ENCODE measurements at places on chromosomes 5 and 9.
A peak's percentile ranks its signal among the peaks of the same experiment; 100 is the strongest.

DNA sequence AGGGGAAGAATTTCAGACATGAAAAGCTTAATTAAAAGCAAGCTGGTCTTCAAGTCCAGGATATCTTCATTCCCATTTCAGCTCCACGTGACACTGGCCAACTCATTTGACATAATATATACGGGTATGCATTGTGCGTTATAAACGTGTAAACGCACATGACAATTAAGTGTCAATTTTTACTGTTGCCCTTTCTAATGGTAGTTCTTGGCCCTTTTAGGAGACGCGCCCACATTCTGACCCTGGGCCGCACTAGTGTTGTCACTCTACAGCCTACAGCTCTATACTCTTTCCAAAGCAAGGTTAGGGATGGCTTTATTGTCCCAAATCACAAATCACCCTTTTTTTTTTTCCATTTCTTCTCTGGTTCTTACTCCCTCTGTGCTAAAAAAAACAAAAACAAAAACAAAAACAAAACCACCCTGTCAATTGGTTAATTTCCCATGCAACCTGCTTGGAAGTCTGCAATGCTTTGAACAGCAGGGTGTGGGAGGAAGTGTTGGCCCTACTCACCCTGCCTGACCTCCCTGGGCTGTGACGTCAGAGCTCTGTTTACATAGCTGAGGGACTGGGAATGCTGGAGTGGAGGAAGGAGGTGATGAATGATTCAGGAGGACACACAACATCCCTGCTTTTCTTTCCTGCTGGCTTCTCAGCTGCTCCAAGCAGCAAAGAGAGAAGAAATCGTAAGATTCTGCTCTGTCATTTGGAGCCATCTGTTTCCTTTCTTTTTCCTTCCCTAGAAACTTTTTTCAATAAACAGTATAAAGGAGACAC is 19.3 kb downstream of the RFK start:
- DNase-seq: no peak

GRCh38 chr5:178577376-178577839 is 12.8 kb downstream of the COL23A1 start:
- DNase-seq: no peak

DNA sequence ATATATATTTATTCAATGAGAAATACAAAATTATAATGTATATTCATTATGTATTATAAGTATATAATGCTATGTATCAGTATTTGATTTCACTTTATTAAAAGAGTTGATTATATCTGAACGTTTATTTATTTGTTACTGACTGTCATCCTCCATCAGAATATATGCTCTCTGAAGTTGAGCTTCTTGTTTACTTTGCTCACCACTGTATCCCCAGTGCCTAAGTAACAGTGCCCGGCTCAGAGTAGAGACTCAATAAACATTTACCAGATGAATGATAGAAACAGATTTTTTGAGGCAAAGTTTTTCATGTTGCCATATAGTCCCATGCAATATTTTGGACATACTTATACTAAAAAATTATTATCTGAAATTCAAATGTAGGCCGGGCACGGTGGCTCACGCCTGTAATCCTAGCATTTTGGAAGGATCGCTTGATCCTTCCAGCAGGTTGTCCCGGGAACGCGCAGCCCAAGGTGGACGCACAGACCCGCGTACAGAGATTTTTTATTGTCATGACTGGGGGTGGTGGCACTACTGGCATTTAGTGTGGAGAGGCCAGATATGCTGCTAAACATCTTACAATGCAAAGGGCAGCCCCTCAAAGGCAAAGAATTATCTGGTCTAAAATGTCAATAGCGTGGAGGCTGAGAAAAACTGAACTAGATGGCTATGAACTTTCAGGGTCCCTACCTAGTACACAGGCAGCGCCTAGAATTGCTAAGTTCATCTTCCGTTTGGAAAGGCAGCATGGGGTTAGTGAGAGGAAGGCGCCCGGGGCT is 761 bp upstream of the DNAJC25 start:
- DNase-seq: no peak

DNA sequence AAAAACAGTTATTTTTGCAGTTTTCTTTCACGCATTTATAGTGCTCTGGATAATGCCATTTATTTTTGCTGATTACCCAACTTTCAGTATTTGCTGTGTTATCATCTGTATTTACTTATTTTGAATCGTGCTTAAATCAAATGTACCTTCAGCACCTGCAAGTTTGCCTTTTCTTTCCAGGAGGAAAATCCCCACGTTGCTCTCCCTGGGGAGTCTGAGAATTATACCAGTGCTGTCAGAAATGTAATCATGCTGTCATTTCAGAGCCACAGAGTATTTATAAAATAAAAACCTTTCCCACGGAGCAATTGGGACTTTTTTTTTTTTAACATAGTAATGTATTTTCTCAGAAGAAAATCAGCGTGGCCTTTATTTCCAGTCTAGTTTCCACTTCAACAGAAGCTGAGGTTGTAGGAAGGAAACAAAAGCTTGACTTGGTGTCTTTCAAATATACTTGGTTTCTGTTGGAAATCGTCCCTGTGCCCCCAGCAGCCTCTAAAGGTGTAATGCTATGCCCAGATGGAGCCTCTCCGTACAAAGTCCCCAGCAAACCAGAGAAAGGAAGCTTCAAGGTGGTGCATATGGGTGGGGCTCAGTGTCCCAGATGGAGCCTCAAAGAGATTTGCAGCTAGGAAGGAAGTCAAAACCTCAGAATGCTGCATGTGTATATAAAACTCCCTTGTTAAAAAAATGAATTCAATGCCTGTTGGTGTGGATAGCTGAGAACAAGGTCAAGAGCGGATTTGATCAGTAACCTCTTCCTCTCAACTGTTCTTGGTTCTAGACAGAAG is 2.1 kb downstream of the GPR150 start:
- no peak for DNase-seq

DNA sequence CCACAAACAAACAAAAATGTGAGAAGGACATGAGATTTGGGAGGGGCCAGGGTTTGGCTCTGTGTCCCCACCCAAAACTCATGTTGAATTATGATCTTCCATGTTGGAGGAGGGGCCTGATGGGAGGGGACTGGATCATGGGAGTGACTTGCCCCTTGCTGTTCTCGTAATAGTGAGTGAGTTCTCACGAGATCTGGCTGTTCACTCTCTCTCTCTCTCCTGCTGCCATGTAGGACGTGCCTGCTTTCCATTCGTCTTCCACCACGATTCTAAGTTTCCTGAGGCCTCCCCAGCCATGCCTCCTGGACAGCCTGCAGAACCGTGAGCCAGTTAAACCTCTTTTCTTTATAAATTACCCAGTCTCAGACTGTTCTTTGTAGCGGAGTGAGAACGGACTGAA is 118.7 kb downstream of the RXRA start:
- no peak for DNase-seq

- no peak for DNase-seq
Measured at GRCh38 chr9:136710543-136710942, 1.8 kb upstream of the DIPK1B start.

DNA sequence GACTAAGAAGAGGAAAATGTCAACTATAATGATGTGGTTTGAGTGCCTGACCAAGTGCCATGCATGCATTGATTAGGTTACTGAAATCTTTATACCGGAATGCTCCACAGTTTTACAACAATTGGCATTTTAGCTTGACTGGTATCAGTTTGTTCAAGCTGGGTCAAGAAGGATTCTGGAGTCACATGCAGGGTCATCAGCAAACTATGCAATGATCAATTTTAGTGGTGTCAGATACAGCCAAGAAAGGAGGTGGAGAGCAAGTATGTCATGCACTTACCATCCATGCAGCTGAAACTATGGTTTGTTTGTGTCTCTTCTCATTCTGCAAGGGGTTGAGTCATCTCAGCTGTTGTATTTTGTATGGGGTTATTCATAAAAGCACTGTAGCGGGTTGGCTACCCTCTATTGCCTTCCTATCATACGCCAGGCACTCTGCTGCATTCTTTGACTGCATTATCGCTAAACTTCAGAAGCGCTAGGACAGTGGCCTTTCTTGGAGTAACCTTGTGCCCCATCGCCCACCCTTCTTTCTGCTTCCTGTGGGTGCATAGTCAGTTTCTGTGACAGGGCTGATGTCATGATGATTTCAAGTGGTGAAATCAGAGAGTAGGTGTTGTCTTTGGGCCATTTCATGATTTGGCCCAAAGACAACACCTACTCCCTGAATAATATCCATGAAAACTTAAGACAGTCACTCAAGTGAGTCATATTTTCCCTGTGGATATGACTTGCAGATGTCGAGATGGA is 145.4 kb downstream of the MTX3 start:
- peak; percentile 51 for DNase-seq

DNA sequence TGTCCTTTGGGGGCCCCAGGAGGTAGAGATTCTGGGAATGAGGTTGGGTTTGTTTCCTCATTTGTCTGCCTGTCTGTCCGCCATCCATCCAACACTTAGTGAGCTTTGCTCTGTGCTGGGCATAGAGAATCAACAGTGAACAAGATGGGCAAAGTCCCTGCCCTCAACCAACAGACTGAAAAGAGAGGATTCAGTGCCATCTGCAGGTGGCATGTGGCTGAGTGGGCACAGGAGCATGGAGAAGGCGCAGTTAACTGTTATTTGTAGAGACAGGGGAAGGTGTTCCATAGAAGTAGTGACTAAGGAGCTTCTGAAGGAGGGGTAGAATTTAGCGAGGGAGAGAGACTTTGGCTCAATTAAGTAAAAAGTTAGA is 23.1 kb downstream of the POLR1E start:
- DNase-seq: no peak

DNA sequence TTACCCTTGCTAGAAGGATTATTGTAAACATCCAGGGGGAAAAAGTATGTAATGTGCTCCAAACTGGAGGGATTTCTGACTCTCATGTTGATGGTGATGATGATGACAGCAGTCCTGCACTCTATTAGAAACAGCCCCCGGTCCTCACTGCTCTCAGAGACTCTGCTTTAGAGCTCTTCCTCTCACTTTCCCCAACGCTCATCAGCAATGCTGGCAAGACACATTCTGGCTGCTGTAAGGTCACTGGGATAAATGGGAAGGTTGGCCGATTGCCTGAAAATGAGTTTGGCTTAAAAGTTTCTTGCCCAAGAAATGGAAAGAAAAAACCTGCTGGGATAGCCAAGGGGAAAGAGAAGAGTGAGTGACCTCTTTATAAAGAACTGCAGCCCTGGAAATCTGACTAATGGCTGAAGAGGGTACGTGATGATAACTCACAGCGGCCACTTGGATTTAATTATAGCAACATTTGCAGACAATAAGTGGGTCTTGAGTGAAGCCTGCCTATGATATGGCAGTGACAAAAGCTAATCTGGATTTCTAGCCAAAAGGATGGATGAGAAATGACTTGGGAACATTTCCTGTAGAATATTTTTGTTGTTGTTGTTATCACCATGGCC is 235.8 kb downstream of the TMEM38B start:
- DNase-seq: no peak

- DNase-seq: no peak
Measured at GRCh38 chr9:135724186-135724787, 22.3 kb downstream of the KCNT1 start.

- no peak for DNase-seq
Measured at GRCh38 chr5:161396171-161396570, 150.4 kb downstream of the GABRB2 start.

DNA sequence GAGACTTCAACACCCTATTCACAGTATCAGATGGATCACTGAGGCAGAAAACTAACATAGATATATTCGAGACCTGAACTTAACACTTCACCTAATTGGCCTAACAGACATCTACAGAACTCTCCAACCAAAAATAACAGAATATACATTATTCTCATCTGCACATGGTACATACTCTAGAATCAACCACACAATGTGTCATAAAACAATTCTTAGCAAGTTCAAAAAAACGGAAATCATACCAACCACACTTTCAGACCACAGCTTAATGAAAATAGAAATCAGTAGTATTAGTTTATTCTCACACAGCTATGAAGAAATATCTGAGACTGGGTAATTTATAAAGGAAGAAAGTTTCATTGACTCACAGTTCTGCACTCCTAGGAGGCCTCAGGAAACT is 387.9 kb downstream of the DEPDC1B start:
- no peak for DNase-seq

- DNase-seq: no peak
Measured at GRCh38 chr5:143094087-143094521, 309.4 kb downstream of the NR3C1 start.

DNA sequence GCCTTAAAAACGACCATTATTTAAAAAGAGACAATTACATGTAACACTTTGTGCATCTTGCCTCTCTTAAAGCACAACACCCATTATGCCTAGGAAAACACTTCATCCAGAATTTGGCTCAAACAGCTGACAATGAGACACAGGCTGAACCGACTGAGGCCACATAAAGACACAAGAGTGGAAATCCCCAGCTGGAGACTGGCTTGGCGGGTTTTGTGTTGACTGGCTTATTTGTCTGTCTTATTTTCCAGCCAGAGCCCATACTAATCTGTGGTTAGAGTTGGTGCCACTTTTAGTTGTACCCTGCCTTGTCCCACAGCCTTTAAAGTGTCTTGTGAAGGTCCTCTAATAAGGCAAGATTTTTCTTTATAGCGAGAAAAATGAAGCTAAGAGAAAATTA is 21.2 kb downstream of the TRIM14 start:
- DNase-seq: no peak

DNA sequence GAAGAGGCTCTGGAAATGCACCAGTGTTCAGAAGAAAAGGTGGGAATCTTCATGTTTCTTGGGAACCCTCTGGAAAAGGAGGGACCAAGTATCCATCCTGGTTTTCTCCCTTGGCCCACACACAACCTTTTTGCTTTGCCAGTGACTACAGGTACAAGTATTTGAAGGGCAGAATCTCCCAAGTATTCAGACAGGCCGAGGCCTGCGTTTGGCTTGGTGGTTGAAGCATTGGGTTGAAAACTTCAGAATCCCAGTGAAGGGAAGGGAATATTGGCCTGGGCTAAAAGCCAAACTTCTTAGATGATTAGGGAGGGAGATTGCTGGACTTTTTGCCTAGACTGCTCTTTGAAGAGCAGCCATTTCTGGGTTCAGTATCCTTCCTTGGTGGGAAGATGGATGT is 71.9 kb downstream of the UBAP1 start:
- DNase-seq: no peak

GRCh38 chr5:142938266-142938880 is 168.2 kb downstream of the ARHGAP26 start:
- DNase-seq: no peak

GRCh38 chr5:143101121-143101520 is 302.4 kb downstream of the NR3C1 start:
- DNase-seq: no peak

DNA sequence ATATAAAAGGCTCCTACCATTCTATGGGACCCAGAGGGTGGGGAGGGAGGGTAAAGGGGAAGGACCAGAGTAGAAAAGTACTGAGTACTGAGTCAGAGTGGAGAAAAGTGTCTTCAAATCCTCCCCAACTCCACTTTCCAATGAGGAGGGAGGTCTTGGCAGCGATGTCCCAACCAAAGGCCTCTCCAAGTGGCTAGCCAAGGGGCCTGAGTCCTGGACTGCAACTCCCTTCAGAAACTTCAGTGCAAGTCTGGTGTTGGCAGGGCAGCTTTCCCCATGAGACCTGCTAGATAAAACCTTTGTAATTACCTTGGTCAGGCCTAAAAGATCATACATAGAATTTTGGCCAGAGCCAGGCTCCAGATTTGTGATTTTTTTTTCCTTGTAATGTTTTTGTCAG is 111.3 kb upstream of the TNPO1 start:
- DNase-seq: no peak

DNA sequence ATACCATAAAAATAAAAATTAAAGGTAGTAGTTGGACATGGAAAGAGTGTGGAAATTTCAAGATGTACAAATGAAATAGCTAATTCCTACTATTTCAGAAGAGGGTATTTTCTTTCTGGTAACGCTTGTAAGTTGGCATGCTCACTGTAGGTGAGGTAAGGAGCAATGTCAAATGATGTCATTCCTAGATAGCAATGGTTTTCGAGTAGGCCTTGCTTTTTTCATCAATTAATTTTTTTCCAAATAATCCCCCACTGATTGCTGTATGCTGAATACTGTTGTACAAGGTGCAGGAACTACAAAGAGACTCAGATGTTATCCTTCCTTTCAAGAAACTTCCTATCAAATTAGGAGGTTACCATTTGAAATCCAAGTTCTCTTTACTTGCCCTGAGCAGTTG is 928 bp upstream of the SELENOP start:
- no peak for DNase-seq
